Urinary bladder (tissue), 4 donors: ENCODE measurements at places on chromosomes 16 and 17. TPM values are rescaled to one million over a fixed set of nuclear protein-coding genes. Genes with fewer than 3 reads are reported as not detected.

MILR1 gene
- 5.7 TPM for total RNA-seq

SLC16A6 gene
- total RNA-seq: 0.74 TPM

TBC1D3I gene
- total RNA-seq: not detected

PNMT gene
- total RNA-seq: not detected

GOSR1 gene
- 45.5 TPM for total RNA-seq

POLR3E gene
- total RNA-seq: 31.9 TPM

EPX gene
- 0.11 TPM for total RNA-seq

FGF11 gene
- total RNA-seq: 2.1 TPM

MBTPS1 gene
- total RNA-seq: 81.3 TPM

ZNF48 gene
- 6.7 TPM for total RNA-seq

TMC7 gene
- total RNA-seq: 3.7 TPM

CRYM gene
- 12.6 TPM for total RNA-seq

RNF157 gene
- total RNA-seq: 1.9 TPM

KCNJ2 gene
- 9.1 TPM for total RNA-seq

PRAC1 gene
- 7.7 TPM for total RNA-seq

ADAM11 gene
- 1.9 TPM for total RNA-seq

KRTAP4-6 gene
- not detected for total RNA-seq

SLC6A4 gene
- 0.37 TPM for total RNA-seq

RAB34 gene
- total RNA-seq: 63.7 TPM

CD300LB gene
- total RNA-seq: not detected

TMEM238L gene
- 4.1 TPM for total RNA-seq

TCAP gene
- total RNA-seq: 3.3 TPM

ZACN gene
- not detected for total RNA-seq

KRT33A gene
- not detected for total RNA-seq

CLDN7 gene
- total RNA-seq: 24.2 TPM

VTN gene
- 1.1 TPM for total RNA-seq

TK1 gene
- 16.2 TPM for total RNA-seq

SLFN13 gene
- total RNA-seq: 9.5 TPM

KRTAP4-1 gene
- not detected for total RNA-seq

FBXW10 gene
- total RNA-seq: not detected

OTOP2 gene
- total RNA-seq: not detected
